Type B pancreatic cell (in vitro differentiated cells): ENCODE measurements at places on chromosomes 3 and 15.

- DNase-seq: no peak
These were observed 125.8 kb downstream of the TNIK start for GRCh38 chr3:171334465-171334811.

- no peak for DNase-seq
These were observed 225.8 kb downstream of the TAFA4 start for GRCh38 chr3:68706536-68706935.

DNA sequence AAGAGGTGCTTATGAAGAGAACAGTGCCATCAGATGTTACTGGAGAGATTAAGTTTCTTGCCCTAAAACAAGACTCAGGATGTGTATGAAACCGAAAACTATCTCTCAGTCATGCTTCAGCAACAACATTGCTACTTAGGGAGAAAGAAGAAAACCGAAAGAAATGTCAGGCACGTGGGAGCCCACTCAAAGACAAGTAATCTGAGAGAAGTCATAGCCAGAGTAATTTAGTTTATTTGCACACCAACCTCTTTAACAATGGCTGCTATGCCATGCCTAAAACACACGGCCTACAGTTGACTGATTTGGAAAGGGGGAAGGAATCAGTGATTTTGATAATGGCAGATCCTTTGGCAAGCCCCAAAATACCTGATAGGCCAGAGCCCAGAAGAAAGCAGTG is 162.9 kb downstream of the TIGIT start:
- no peak for DNase-seq

DNA sequence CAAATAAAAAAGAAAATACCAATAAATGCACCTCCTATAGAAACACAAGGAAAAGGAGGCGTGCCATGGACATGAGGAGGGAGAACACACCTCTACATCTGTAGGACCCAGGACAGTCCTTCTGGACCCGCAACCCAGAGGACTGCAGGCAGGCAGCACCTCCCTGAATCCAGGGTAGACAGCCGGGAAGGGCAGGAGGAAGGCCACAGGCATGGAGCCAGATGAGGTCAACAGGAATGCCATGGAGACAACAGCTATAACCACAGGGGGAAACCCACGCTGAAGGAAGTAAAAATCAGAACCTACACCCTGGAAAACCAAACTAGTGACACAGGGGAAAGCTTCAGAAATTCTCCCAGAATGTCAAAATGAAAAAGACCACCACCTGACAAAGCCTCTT is 248.8 kb upstream of the NSMCE3 start:
- DNase-seq: no peak

DNA sequence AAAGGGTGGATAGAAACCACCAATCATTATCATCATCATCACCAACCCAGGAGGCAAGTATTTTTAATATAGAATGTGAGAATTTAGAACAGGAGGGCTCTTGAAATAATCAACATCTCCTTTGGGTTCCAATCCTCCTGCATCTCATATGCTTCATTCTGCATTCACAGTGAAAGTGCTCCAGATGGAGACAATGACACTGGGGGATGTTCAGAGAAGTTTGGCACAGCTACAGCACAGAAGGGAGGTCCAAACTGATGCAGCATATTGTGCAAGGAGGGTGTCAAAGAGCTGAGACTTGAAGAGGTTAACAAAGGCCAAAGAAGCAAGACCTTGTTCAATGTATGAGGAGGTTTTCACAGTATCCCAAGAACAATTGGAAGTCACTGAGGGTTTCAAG is 767.1 kb downstream of the NTRK3 start:
- DNase-seq: no peak

DNA sequence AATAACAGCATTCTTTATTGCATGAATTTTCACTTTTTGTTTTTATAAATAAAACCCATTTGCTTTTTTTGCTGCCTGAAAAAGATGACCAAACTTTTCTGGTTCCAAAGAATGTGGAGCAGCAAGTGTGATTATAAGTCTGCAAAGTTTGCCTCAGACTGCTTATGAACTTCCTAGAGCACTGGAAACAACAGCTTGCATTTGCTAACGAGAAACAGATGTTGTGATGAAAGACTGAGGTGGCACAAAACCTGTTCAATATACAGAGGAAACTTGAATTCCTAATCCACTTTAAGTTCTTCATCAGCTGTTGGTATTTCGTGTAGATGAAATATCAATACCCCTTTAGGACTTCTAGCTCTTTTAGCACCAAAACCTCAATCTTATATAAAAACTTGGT is 9.3 kb downstream of the ZPLD1 start:
- no peak for DNase-seq

GRCh38 chr3:4850211-4850927 is 128.9 kb upstream of the BHLHE40 start:
- no peak for DNase-seq

DNA sequence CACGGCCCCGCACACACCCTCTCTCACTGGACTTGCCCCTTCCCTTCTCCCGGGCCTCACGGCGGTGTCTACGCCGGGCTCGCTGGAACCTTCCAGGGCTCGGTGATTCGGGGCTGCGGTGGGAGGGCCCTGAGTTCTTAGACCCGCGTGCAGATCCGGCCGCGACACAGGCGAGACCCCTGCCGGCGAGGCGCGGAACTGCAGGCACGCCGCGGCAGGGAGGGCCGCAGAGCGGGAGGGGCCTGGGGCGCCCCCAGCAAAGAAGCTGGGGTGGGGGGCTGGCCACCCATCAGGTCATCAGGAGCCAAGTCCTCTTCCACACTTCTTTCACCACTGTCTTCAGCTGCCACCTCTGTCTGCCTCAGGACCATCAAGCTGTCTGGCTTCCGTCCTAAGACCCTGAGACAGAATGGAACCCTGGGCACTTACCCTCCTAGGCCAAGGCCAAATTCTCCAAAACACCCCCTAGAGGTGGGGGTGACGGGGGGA is 164.5 kb downstream of the XXYLT1 start:
- DNase-seq: peak; percentile 82

DNA sequence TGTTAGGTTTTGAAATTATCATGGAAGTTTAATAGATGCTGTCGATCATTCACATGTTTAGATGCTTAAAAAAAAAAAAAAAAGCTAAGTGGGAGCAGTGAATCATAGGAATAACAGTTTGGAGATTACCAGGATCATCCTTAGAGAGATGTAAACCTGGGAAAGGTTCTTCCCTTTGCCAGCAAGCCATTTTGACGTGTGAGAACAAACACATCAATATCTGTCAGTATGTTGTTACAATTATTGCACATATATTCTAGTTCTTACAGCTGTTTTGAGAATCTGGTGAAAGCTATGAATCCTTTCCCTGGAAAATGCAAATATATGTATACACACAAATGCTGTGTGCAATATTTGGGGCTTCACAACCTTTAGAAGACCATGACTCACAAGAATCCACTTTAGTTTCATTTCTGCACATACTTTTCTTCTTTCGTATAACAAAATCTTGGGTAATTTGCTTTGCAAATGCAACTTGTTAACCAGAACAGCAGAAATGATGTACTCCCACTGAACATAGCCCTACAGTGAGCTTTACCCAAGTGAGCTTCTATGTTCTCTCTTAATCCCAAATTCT is 12.0 kb downstream of the NFKBIZ start:
- DNase-seq: no peak

GRCh38 chr15:39157882-39158281 is 423.0 kb upstream of the THBS1 start:
- DNase-seq: no peak

DNA sequence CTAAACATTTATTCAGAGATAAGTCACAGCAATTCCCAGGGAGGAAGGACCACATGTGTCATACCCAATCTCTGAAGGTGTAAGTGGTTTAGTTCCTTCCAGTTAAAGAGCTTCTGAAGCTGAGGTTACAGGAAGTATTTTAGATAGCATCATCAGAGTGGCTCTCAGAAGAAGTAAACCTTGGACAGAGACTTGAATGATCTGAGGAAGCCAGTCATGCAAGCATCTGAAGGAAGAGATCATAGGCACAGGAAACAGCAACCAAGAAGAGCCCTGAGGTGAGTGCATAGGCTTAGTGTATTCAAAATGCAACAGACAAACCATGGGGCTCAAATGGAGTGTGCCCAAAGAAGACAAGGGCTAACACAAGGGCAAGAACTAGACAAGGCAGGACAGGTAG is 210.3 kb downstream of the ULK4 start:
- no peak for DNase-seq

GRCh38 chr3:30289766-30290165 is 316.6 kb upstream of the TGFBR2 start:
- no peak for DNase-seq

DNA sequence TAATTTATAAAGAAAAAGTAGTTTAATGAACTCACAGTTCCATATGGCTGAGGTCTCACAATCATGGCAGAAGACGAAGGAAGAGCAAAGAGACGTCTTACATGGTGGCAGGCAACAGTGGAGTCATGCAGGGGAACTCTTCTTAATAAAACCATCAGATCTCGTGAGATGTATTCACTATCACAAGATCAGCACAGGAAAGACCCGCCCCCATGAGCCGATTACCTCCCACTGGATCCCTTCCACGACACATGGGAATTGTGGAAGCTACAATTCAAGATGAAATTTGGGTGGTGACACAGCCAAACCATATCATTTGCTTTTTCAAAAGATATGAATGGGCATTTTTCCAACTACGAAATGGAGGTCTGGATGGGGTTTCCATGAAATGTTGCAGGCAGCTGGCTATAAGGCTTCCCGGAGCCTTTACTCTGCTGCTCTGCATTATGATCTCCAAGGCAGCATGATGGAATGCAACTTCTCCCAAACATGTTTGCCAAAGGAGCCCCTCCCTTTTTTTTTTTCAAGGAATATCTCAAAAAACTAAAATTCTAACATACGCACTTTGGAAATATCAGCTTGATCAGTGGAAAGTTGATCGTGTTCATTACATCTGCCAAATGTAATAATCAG is 189.7 kb downstream of the MEX3B start:
- no peak for DNase-seq

- no peak for DNase-seq
These were observed 3.8 kb upstream of the WNT7A start for GRCh38 chr3:13883681-13884080.

DNA sequence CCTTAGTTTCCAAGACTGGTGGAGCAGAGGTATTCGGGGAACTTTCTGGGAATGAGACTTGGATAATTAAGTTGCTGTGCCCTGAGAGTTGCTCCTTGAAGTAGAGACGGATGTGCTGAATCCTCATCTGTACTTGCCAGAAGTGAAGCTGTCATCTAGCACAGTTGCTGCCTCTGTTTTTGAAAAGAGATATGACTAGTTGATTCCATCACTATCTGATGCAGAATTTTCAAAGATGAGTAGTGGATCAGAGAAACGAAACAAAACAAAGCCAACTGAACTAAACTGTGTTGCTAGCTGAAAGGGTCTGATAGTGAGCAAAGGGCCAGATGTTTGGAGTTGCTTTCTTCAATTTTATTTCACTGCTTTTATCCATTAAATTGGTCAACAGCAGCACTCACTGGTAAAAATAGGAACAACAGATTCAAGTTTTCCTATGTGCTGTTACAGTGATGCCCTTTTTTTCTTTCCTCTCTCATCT is 52.7 kb downstream of the MITF start:
- DNase-seq: no peak

DNA sequence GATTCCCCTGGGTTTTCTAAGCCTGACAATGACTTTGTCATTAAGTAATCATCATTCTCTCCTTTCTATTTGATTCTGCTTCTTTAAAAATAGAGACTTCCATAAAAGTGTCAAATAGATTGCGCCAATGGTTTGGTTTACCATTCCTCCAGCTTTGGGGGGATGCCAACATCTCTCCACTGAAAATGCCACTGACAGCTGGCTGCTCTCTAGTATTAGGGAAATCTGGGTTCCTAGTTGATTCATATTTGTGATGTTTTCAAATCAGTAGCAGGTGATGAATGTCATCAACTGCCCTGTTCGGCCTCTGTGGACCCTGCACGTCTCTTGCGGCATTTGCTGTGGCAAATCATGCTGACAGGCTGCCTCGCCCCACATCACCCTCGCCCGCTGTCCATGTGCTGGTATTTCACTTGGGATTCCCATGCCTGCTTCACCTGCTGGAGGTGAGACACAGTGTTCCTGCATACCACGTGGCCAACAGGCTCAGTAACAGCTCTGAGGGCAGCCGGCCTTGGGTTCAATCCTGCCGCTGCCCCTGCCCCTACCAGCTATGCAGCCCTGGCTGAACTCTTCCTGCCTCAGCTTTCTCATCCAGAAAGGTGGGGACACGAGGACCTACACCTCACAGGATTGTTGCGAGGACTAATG is 28.1 kb downstream of the ZXDC start:
- no peak for DNase-seq

DNA sequence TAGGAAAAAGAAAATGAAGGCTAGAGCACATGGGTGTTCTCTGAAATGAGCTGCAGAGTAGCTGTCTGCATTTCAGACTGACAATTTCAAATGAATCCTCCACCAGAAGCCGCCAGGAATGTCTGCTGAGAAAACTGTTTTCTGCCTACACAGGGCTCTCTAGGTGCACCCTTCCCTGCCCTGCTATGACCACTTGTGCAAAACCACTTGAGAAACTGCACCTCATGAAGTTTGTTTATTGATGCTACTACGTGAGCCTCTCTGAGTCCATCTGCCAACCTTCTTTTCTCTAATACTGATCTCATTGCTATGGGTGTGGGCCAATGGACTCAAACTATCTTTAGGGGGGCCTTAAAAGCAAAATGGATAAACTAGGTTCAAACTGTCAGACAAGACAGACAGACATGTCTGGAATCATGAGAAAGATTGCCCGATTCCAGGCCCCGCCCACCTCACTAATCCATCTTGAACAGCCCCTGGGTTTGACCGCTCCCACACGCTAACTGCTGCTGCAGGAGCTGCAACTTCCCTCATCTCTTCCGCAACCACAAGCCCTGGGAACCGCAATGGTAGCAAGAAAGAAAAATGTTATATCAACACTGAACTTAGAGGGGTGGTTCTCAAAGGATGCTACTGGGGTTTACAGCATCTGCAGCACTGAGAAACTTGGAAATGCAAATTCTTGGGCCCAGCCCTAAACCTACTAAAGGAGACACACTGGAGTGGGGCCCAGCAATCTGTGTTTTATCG is 9.0 kb upstream of the CD47 start:
- no peak for DNase-seq

DNA sequence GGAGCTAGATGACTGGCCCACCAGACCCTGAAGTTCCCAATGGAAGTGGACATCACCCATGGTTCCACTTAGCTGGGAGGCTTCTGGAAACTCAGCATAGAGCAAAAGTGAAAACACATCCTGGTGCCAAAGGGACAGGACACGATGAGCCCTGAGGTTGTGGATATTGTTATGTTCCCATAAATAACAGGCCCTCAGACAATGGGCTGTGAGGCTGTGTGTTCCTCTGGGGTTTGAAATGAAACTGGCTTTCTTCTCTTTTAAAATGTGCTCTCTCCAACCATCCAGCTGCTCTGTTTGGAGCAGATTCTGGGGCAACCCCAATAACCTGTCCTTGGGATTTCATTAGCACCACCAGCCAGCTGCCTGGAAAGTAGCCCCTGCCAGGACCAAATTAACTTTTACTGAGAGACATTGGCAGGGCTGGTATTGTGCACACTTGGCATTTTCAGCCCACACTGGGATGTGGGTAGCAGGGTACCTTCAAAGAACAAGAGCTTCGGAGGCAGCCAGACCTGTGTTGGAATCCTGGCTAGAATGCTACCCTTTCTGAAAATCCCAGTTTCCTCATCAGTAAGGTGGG is 97.5 kb downstream of the DNAJB8 start:
- DNase-seq: no peak
